ENCODE measurements at places on chromosomes 1 and 21. TPM values are rescaled to one million over a fixed set of nuclear protein-coding genes. Genes with fewer than 3 reads are reported as not detected.

- no peak for DNase-seq
These were observed 258.7 kb upstream of the DMRTA2 start for GRCh38 chr1:50681931-50682330.

HSD3B1 gene
- not detected for total RNA-seq

- no peak for DNase-seq
These were observed 8.0 kb downstream of the RRP1B start for GRCh38 chr21:43667191-43667904.

DNA sequence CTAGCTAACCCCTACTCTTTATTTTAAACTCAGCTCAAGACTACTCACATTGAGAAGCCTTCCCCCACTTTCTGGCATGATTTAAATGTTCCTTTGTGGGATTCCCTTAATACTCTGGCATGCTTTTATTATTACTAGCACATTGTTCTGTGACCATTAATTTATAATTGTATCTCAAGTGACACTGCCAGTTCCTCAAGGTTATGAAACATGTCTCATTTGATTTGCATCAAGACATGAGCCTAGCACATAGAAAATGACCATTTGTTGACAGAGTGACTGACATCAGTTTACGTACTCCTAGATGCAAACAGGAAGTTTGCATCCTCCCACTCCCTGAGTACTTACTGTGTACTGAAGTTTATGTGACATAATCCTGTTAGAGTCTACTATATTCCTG, 15.2 kb downstream of the RGS4 start:
- no peak for DNase-seq

DNA sequence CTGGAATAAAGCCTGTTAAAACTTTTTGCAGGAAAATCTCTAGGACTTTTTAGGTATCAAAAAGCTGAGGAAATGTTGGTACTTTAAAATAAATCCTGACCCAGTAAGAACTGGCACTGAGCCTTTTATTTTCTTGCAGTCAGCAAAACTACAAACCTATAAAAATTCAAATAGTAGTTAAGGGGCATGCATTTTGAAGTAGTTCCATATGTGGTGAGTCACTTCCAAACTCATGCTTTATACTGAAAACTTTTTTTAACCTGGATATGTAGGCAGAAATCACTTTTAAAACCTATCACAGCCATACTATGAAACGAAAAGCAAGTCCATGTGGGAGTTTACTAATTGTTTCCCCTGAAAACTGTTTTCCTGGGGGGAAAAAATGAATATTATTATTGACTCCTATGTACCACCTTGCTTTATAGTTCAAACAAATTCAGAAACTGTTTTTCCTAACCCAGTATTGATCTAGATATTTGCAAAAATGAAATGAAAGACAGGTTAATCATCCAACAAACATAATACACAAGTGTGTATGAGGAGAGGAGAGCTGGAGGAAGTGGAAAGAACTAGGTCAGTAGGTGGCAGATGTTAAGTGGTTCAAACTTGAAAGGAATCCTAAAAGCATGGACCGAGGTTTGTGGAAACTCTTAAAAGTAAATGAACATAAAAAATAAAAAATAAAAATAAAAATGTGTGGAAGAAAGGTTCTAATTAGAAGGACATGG, 30.5 kb downstream of the NRIP1 start:
- no peak for DNase-seq
